ENCODE measurements at places on chromosomes 3 and 15.

DNA sequence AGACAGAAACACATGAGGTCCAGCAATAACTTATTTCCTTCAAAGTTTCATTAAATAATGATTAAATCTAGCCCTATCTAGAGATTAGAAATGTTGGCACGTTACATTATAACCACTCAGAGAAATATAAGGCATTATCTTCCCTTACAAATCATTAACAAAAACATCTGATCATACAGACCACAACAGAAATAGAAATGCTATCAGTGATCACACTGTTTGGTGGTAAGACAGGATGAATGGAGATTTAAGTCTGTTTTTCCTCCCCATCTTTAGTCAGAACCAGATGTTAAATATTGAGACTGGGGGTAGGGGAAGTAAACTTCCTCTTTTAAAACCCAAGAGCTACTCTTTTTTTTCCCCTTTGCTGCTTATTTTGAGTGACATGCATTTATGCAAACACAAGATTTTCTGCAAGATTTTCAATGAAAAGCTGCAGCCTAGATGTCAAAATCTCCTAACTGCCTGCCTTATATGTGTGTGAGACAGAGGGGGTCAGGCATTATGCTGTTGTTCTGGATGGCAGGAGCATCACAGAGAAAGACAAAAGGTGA lies 70.4 kb downstream of the CBLB start:
- DNase-seq = no peak

DNA sequence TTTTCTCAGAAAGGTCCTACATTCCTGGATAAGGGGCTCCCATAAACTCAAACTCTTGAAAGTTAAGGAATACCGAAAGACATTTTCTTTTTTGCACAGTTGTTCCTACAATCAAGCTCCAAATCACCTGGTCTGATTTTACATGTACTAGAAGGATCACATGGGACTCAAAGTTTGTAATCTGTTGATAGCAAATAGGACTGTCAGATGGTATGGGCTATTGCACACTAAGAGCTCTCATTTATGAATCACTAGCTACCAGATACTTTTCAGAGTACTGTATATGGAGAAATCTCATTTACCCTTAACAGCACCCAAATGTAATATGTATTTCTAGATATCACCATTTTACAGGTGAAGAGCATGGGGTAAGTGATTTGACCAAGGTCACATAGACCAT lies 49.5 kb upstream of the CMSS1 start:
- DNase-seq = no peak

- no peak for DNase-seq
These were observed 28.8 kb downstream of the PPM1L start for GRCh38 chr3:160784853-160785252.

DNA sequence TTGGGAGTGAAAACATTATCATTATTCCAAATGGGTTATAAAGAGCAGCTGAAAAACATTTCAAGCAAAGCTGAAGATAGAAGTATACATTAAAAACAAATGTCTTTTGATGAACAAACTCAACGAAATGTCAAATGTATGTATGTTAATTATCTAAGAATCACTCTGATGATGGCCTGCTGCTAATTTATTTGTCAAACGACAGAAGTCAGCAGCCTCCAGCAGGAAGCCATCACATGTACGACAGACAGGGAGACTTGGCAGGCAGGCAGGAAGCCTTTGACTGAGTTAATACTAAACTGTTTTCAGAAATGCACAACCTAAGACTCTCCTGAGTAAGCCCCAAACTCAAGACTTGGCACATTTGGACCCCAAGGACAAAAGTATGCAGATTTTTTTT lies 491.1 kb downstream of the ZNF385D start:
- no peak for DNase-seq

DNA sequence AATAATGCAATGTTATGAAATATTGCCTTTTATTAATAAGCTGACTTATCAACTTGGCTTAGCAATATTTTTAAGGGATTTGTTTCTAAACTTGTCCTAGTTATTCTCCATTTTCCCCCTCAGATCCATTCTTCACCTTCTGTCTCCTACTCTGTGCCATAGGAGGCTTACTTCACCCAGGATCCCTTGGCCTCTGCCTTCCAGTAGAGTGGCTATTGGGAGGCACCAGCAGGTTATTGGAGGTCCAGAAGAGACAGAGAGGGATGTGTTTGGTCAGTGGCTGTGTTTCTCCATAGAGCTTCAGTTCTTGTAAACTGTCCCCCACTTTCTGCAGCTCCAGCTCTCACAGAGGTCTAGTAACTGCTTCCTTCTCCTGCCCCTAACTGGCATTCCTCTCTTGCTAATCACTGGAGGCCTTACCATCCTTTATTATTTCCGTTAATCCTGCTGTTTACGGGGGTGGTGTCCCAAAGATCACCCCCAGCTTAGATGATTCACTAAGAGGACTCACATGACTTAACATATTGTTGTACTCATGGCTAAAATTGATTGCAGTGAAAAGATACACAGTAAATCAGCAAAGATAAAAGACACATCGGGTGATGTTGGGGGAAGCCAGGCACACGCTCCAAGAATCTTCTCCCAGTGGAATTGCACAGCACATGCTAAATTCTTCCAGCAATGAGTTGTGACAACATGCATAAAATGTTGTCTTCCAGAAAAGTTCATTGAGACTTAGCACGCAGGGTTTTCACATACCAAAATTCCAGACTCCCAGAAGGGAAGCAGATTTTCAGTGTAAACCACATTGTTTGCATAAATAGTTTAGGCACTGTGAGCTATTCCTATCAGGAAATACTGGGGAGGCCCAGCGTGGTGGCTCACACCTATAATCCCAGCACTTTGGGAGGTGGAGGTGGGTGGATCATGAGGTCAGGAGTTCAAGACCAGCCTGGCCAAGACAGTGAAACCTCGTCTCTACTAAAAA lies 67.5 kb downstream of the RPL22L1 start:
- DNase-seq = no peak

- DNase-seq = no peak
These were observed 134.3 kb upstream of the RARB start for GRCh38 chr3:25293736-25294135.

GRCh38 chr3:73658227-73658626 lies 33.5 kb upstream of the PDZRN3 start:
- DNase-seq = no peak

DNA sequence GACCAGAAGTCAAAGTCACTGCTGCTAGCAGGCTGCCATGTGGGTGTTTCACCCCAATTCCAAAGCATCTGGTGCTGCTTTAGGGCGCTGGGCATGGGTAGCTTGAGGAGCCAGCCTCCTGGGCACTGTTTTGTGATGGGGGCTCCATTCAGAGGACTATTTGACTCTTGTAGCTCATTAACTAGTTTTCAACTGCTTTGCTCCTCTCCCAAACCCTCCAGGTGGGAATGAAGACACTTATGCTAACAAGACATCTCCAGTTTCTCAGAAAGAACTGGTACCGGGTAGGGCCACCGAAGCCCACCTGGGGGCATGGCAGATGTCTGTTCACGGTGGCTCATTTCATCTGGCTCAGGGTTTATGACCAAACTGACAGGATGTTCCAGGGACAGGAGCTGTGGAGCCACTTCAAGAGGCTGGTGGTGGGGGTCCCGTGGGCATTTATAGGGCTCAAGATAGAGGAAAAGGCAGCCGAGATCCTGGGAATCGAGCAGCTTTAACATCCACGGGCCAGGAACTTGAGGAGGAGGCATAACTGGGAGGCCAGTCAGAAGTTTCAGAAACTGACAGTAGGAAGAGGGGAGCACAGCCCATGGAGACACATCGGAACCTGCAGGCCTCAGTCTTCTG lies 17.7 kb downstream of the AMOTL2 start:
- DNase-seq = no peak

- DNase-seq = no peak
These were observed 144.0 kb upstream of the PDZRN3 start for GRCh38 chr3:73768524-73769308.

DNA sequence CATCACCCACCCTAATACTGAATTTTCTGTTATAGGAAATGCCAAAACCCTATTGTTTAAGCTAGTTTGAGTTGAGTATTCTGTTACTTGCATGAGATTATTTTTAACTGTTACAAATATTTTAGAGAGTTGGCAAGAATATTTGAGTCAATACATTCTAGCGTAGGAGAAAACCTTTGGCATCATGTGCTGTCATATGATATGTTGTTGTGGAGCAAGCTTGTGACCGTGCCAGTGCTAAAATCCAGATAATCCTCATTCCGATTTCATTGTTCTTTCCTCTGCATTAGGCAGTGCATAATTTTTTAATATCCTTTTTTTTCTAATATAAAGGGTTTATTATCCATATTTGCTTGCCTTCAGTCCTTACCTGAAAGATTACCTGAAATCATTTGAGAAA lies 168.0 kb upstream of the GMNC start:
- DNase-seq = no peak

GRCh38 chr3:174662653-174663052 lies 196.5 kb upstream of the NAALADL2 start:
- no peak for DNase-seq

DNA sequence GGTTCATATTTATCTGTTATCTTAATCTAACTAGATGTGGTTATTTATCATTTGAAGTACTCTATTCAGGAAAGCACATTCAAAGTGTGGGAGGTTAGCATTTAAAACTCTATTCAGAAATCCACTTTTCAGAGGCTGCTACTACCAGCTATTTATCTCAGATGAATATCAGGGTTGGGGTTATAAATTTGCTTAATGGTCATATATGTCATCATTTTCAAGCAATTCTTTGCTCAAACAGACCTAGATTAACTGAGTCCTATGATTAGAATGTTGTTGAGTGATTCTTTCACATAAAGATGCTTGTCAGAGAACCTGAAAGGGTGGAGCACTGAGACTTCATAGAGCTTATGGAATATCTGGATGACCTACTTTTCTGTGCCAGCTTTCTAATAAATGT lies 436.9 kb upstream of the TGFBR2 start:
- DNase-seq = no peak
